ENCODE measurements at places on chromosomes 2 and 18.

- no peak for DNase-seq
Measured at GRCh38 chr2:174025271-174026121, 60.3 kb upstream of the SP3 start.

DNA sequence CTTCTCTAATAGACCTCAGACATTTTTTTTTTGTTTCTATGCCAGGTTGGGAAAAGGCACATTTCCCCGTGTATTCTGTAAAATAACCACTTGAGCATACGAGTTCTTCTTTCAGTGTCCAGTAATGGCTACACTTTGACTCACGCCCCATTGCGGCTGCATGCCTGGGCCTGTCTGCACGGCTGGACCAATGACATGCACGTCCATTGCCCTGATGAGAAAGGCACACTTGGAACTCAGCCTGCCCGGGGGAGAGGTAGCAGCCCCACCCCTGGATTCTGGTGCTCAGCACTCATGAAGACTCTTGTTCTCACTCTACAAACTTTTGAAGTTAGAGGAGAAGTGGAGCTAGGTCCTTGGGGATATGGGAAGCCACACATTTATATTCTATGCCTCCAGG, 5.8 kb downstream of the PCARE start:
- DNase-seq: no peak

- no peak for DNase-seq
Measured at GRCh38 chr2:44804406-44805265, 136.9 kb upstream of the SIX3 start.

DNA sequence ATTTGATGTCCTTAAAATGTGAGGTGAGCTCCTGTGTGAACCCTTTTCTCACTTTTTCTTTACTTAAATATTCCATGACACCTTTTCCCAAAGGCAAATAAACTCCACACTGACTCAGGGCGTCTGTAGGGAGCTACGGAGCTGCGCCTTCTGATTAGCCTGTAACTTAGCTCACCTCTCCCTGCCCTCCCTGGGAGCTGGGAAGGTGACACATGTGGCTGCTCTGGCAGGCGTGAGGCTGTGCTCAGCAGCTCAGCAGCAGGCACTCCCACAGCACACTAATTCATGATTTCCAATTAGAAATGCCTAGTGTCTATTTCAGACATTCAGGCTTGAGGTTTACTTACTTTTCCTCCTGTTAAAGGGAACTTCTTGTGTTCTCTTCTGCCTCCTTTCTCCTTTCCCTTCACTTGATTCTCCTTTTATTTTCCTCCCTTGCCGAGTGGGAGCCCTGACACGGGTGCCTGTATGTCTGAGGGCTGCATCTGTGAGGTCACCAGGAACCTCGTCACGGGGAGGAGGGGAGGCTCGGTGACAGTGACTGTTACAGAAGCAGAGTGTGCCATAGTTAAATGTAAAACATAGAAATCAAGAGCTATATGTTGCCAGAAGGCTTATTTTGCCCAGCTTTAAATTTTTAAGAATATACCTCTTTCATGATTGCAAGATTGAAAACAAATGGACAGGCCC, 437.1 kb downstream of the DCDC2C start:
- no peak for DNase-seq

DNA sequence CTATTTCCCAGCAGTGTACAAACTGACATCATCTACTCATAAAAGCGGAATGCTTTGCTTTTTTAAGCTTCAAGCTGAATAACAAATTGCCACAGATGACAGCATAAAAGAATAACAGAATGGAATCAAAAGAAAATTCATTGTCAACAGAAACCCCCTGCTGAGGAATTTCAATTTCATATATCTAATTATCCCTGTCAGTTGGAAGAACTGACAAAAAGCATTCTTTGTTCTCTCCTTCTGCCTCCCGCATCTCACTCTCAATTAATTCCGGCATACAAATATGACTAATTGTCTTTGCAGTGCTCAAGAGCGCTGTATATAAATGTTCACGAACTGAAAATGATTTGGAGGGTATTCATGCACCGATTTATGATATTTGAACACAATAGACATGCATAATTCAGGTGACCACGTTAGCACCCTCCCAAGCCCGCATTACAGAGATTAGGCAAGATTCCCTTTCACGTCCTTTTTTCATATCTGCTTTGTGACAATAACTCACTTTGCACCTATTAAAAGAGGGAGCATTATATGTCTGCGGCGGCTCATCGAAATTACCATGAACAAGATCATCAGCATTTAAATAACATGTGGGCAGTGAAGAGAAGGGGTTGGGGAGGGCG, 277.7 kb upstream of the SALL3 start:
- DNase-seq: no peak

DNA sequence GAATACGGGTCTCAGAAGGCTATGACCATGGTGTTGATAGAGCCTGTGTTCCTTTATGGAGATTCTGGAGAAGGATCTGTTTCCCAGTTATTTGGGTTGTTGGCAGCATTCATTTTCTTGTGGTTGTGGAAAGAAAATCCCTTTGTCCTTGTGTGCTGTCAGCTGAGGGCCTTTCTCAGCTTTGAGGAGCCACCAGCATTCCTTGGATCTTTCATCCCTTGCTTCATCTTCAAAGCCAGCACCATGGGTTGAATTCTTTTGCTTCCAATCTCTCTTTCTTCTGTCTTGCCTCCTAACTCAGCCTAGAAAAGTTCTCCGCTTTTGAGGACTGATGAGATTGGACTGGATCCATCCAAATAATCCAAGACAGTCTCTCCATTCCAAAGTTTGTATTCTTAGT, 103.2 kb upstream of the MMADHC start:
- DNase-seq: no peak

GRCh38 chr2:2876331-2877221, 501.0 kb downstream of the EIPR1 start:
- DNase-seq: no peak

GRCh38 chr2:218722876-218723785, 12.5 kb downstream of the TTLL4 start:
- no peak for DNase-seq

- no peak for DNase-seq
Measured at GRCh38 chr2:116023026-116023425, 1580.6 kb downstream of the DPP10 start.

GRCh38 chr2:41966920-41967319, 80.9 kb upstream of the PKDCC start:
- DNase-seq: no peak

DNA sequence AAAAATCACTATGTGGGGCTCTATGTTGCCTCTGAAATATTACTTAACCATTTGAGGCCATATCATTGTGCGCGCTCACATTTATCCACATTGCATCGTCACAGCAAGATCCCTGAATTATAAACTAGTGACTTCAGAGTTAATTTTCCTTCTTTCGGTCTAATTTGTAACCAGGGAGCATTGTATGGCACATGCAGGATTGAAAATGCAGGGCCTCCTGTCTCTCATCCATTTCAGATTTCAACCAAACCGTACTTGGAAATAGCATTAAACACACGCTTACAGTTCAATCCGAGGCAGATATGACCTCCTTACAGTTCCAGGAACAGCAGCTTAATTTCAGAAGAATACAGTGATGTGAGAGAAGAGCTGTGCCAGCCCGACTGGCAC, 532 bp downstream of the MYOM1 start:
- DNase-seq: no peak

- DNase-seq: no peak
Measured at GRCh38 chr2:62808554-62808953, 103.0 kb downstream of the EHBP1 start.

DNA sequence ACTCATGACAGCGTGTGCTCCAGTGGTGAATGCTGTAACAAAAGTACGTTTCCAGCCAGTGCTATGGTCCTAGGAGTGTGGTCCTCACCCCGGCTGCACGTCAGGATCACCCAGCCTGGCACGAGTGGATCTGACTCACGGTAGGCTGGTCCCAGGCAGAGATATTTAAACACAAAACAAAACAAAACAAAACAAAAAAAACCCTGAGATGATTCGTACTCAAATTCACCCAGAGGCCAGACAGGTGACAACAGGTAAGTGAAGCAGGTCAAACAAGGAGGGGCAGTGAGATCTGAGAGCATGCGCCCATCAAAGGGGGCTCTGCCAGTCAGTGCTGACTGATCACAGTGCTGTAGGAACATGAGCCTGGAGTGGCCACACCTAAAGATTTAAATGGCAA, 43.2 kb downstream of the C2orf76 start:
- DNase-seq: no peak

GRCh38 chr2:111039628-111040383, 80.9 kb upstream of the BCL2L11 start:
- DNase-seq: no peak

DNA sequence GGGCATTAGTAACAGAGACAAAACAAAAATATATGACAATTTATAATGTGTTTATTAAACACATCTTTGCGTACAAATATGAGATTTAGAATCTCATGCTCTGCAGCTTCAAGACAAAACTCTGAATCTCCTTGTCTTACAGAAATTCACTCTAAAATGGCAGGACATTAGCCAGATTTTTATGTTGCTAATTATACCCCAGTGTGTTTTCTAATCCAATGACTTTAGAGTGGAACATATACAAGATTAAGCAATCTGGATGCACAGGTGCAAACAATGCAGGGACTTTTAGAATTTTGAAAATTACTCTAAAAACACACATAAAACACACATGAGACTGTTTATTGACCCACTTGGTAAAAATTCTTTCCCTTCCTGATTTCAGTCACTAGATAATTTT, 85.9 kb downstream of the CALCRL start:
- no peak for DNase-seq

GRCh38 chr18:11861583-11862288, 10.5 kb downstream of the CHMP1B start:
- no peak for DNase-seq

DNA sequence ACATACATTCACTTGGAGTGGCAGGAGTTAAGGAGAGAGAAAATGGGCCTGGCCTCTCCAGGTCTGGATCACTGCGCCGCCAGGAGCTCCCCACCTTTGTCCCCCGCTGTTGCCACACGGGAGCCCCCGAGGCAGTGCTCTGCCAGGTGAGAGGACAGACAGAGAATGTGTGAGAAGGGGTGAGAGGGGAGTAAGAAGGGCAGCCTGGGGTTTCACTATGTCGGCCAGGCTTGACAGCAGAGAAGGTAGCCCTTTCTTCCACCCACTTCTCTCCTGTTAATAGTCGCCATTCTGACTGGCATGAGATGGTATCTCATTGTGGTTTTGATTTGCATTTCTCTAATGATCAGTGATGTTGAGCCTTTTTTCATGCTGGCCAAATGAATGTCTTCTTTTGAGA, 26.2 kb upstream of the ARHGEF4 start:
- no peak for DNase-seq

DNA sequence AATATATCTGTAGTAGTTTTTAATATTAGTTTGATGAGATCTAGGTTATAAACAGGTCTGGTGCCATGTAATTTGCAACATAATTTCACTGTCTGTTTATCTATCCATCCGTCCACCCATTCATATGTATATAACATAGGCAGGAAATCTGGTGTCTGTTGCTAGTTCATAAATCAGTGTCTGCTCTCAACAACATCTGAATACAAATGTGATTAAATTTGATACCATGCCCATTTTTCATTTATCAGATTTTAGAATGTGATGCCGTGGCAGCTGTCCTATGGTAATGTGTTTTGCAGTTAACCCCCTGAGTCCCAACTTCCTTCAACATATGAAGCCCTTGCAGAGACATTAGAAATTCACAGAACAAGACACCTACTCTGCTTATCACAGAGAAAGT, 228.4 kb downstream of the CMPK2 start:
- no peak for DNase-seq

DNA sequence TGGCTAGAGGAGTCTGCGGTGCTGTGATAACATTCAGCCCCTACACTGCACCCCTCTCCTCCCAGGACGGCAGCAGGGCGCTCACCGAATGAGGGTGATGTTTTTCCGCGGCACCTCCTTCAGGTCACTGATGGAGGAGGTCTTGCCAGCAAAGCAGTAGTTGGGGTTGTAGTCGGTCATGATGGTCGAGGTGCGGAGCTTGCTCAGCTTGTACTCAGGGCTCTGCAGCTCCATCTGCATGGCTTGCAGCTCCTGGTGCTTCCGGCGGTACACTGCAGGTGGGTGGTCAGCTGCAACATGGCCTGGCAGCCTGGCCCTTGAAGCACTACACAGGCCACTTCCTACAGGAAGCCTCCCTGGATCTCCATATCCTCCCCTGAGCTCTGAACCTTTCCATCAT, 108.0 kb downstream of the CLIP4 start:
- no peak for DNase-seq

DNA sequence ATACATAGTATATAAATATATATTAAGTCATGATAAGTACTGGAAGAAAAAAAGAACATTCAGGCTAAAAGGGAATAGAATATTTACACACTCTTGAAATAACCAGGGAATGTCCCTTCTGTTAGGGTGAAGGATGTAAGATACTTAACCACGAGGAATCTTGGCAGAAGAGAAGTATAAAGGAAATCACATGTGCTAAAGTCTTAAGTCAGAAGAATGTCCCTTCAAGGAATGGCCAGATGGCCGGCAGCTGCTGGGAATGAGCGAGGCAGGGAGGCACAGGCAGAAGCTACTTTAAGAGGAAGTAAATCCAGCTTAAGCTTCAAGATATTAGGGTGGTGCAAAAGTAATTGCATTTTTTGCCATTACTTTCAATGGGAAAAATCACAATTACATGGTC, 5.5 kb downstream of the CCDC102B start:
- DNase-seq: no peak

DNA sequence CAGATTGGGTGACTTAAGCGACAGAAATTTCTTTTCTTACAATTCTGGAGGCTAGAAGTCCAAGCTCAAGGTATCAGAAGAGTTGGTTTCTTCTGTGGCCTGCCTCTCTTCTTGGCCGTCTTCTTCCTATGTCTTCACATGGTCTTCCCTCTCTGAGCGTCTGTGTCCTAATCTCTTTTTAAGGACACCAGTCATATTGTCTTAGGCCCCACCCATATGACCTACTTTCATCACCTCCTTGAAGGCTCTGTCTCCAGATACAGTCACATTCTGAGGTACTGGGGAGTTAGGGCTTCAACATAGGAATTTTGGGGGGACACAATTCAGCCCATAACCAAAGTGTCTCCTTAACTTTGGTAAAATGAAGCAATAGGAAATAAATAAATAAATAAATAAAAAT, 110.9 kb upstream of the EPC2 start:
- DNase-seq: no peak

DNA sequence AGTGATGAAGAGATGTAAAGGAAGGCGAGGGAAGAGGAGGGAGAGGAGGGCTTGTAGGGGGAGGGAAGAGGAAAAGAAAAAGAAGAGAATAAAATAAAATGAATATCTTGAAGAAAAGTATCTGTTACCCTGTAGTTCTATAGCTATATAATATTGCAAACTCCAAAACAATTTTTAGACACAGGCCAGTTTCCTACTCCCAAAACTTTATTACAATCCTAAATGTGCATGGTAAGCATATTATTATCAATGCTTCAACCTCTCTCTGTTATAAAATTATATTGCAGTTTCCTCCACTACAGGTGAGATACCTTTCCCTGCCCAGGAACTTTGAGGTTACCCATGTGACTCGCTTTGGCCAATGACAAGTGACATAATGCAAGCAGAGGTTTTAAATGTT, 1351.6 kb upstream of the NRXN1 start:
- DNase-seq: no peak

GRCh38 chr2:98457045-98457696, 12.5 kb downstream of the INPP4A start:
- DNase-seq: no peak

Data from activated CD8-positive, alpha-beta memory T cell treated with anti-CD3 and anti-CD28 coated beads for 4 hours (primary cell).